ENCODE measurements at places on chromosomes 3 and 15. TPM values are rescaled to one million over a fixed set of nuclear protein-coding genes. Genes with fewer than 3 reads are reported as not detected.
A peak's percentile ranks its signal among the peaks of the same experiment; 100 is the strongest.

GRCh38 chr3:38595393-38595792 is 54.1 kb downstream of the SCN5A start:
- H3K4me3 ChIP-seq = no peak overlapping the region
- no peaks in the 10 kb centered on the region for H3K4me1 ChIP-seq
- no peaks in the 10 kb centered on the region for H3K36me3 ChIP-seq
- H3K27me3 ChIP-seq = peaks cover 43% of the 10 kb centered on the region
- no peak for DNase-seq

DNA sequence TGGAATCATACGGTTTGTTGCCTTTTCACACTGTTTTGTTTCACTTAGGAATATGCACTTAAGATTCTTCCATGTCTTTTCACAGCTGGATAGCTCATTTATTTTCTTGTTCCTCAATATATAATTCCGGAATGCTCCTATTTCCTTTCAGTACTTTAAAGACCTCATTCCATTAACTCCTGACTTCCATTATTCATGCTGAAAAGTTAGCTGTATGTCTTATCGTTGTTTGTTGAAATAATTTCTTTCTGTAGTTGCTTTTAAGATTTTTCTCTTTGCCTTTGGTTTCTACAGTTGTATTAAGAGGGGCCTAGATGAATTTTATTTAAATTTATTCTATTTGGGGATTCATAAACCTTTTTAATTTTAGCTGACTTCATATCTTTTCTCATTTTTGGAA is 122.2 kb downstream of the ANXA2 start:
- H3K27ac ChIP-seq = no peak overlapping the region
- no peaks in the 10 kb centered on the region for H3K36me3 ChIP-seq
- peaks cover 37% of the 10 kb centered on the region for H3K27me3 ChIP-seq
- no peak for DNase-seq

GRCh38 chr15:40754574-40754882 is 526 bp downstream of the RMDN3 start:
- no peaks in the 10 kb centered on the region for H3K27me3 ChIP-seq
- H3K27ac ChIP-seq = peak overlapping the region; percentile 48
- no peaks in the 10 kb centered on the region for H3K36me3 ChIP-seq
- no peak for DNase-seq
- peaks cover 18% of the 10 kb centered on the region for H3K4me1 ChIP-seq

GRCh38 chr15:75031848-75032247 is 8.5 kb downstream of the PPCDC start:
- peak overlapping the region; percentile 12 for H3K4me3 ChIP-seq
- no peak for DNase-seq
- H3K36me3 ChIP-seq = peaks cover 19% of the 10 kb centered on the region
- peak overlapping the region; percentile 85 for H3K27ac ChIP-seq
- peaks cover 33% of the 10 kb centered on the region for H3K4me1 ChIP-seq

GRCh38 chr15:93948726-93949125 is 282.6 kb upstream of the MCTP2 start:
- H3K36me3 ChIP-seq = no peaks in the 10 kb centered on the region
- H3K4me1 ChIP-seq = peaks cover 8% of the 10 kb centered on the region
- H3K27ac ChIP-seq = no peak overlapping the region

DNA sequence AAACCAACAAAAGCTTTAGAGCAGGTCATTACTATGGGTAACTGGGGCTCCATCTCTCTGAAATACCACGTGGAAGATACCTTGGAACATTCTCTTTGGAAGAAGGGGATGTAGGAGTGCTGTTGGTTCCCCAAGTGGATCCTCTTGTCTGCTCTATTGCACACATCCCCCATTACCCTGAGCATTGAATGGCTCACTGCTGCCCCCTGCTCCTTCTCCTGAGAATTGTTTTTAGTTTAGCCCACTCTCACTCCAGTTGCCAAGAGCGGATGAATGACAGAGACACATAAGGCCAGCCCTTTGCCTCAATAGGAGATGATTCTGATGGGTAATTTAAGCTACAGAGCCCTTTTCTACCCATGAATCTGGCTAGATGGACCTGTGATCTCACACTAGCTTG is 135.6 kb upstream of the SUCLG2 start:
- DNase-seq = no peak
- no peak overlapping the region for H3K27ac ChIP-seq

DNA sequence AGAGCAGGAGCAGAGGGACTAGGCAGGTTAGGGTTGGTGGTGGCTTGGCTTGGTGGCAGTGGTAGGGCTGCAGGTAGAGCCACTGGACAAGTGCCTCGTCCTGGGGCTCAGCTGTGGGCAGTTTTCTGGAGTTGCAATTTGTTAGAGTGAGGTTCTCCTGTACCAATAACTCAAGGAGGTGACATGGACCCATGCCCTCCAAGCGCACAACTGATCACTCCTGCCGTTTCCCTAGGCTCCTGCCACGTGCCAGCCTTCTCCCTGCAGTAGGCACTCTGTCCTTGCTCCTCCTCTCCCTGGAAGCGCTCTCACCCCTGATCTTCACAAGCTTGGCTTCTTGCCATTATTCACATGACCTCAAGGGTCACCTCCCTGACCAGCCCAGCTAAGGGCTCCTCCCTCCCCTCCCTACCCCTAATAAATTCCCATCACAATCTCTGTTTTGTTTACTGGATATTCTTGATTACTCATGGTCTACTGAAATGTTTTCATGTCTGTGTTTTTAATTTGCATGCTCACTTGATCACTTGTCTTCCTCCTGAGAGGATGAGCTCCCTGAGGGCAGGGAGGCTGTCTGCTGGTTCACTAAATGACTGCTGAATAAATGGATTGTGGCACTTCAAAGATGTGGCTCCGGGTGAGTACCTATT is 3.3 kb downstream of the WNT7A start:
- H3K27me3 ChIP-seq = peaks cover 86% of the 10 kb centered on the region
- H3K4me1 ChIP-seq = no peaks in the 10 kb centered on the region
- peak overlapping the region; percentile 15 for H3K4me3 ChIP-seq
- no peak for DNase-seq
- H3K36me3 ChIP-seq = peaks cover 4% of the 10 kb centered on the region

GRCh38 chr3:55631766-55632331 is 144.7 kb upstream of the WNT5A start:
- H3K36me3 ChIP-seq = no peaks in the 10 kb centered on the region
- no peak overlapping the region for H3K27ac ChIP-seq
- H3K27me3 ChIP-seq = peaks cover 29% of the 10 kb centered on the region
- no peak for DNase-seq

DNA sequence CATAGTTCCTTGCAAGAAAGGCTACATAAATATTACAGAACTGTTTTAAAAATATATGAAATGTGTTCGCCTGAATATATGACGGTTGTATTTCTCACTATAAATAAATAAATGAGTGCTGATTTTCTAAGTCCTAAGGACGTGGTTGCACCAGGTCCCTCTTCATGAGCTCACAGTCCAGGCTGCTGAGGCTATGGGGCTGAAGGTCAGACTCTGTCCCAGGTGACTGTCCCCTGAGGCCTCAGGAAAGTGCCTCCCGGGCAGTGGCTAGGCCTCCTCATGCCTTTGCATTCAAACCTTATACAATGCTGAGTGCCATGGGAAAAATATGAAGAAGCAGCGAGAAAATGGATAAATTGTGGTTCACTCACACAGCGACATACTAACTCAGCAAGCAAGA is 43.5 kb upstream of the SSR3 start:
- no peak for DNase-seq
- H3K4me1 ChIP-seq = peaks cover 14% of the 10 kb centered on the region
- H3K4me3 ChIP-seq = no peak overlapping the region
- no peak overlapping the region for H3K27ac ChIP-seq

- H3K4me3 ChIP-seq = no peak overlapping the region
- no peaks in the 10 kb centered on the region for H3K36me3 ChIP-seq
- DNase-seq = peak; percentile 40
Measured at GRCh38 chr15:98580572-98580971, 67.8 kb upstream of the IGF1R start.

DNA sequence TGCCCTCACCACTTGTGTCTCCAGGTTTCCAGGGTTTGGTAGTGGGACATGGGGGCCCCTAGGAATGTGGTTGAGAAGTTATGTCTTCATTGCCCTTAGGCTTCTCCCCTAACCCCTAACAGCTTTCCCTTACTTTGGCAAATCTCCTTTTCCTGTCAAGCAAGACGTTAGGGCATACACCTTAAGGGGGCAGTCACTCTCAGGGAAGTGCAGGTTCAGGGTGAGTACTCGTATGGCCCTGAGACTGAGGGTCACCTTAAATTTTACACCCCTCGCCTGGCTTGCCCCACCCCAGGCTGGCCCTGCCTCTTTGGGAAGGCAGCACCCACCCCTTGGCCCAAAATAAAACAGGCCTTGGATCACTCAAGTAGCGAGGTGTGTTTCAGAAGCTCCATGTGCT is 33.5 kb downstream of the POLR2M start:
- H3K27ac ChIP-seq = no peak overlapping the region
- H3K4me1 ChIP-seq = peaks cover 4% of the 10 kb centered on the region
- no peaks in the 10 kb centered on the region for H3K27me3 ChIP-seq
- no peaks in the 10 kb centered on the region for H3K36me3 ChIP-seq

DNA sequence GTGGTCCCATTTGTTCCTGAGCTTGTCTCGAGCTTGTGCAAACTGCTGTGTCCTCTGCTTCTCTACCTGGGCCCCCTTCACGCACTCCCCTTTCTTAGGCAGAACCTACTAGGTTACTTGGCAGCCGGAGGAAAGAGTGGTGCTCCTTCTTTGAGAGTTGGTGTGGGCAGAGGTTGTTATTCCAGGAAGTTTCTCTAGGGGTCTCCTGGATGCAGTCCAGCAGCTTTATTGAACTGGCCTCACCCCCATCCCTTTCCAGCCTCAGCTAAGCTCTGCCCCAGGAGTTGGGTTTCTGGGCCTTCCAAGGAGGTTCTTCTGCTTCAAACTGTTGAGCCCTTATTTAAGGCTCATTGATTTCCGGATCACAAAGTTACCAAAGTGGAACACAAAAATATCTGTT is 103.2 kb downstream of the C3orf70 start:
- H3K4me1 ChIP-seq = peaks cover 16% of the 10 kb centered on the region
- H3K27me3 ChIP-seq = no peaks in the 10 kb centered on the region
- H3K4me3 ChIP-seq = no peak overlapping the region
- DNase-seq = no peak
- peaks cover 57% of the 10 kb centered on the region for H3K36me3 ChIP-seq
- H3K27ac ChIP-seq = no peak overlapping the region

DNA sequence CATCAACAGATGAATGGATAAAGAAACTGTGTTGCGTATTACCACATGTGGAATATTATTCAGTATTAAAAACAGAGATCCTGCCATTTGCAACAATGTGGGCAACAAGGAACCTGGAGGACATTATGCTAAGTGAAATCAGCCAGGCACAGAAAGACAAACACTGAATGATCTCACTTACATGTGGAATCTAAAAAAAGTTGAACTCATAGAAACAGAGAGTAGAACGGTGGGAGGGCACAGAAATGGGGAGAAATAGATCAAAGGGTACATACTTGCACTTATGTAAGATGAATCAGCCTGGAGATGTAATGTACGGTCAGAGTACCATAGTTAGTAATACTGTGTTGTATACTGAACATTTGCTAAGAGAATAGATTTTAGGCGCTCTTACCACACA is 29.8 kb upstream of the MUC13 start:
- H3K4me3 ChIP-seq = no peak overlapping the region
- H3K36me3 ChIP-seq = no peaks in the 10 kb centered on the region
- no peaks in the 10 kb centered on the region for H3K27me3 ChIP-seq
- H3K4me1 ChIP-seq = peaks cover 8% of the 10 kb centered on the region

GRCh38 chr3:131705099-131705498 is 202.3 kb upstream of the MRPL3 start:
- H3K4me3 ChIP-seq = no peak overlapping the region
- H3K36me3 ChIP-seq = no peaks in the 10 kb centered on the region
- H3K27me3 ChIP-seq = peaks cover 14% of the 10 kb centered on the region
- no peak overlapping the region for H3K27ac ChIP-seq

GRCh38 chr3:16320711-16321110 is 55.7 kb downstream of the OXNAD1 start:
- no peaks in the 10 kb centered on the region for H3K4me1 ChIP-seq
- no peak overlapping the region for H3K4me3 ChIP-seq
- no peak for DNase-seq
- H3K27ac ChIP-seq = no peak overlapping the region
- H3K36me3 ChIP-seq = peaks cover 22% of the 10 kb centered on the region

DNA sequence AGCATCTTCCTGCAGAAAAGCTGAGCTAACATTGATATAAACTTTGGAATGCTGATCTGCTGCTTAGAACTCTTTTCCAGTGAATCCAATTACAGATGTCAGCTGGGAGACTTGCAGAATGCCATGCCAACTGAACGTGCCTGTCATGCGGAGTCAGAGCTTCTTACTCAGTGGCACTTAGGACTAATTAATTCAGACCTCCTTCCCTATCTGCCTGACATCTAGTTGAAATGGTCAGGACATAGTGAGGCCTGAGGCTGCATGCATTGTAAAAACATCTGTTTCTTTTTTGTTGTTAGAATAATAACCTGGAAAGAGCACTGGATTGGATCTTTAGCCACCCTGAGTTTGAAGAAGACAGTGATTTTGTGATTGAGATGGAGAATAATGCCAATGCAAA is 112.6 kb downstream of the USP13 start:
- peaks cover 30% of the 10 kb centered on the region for H3K36me3 ChIP-seq
- H3K4me1 ChIP-seq = no peaks in the 10 kb centered on the region
- no peak overlapping the region for H3K4me3 ChIP-seq
- no peaks in the 10 kb centered on the region for H3K27me3 ChIP-seq
- no peak for DNase-seq
- H3K27ac ChIP-seq = no peak overlapping the region

DNA sequence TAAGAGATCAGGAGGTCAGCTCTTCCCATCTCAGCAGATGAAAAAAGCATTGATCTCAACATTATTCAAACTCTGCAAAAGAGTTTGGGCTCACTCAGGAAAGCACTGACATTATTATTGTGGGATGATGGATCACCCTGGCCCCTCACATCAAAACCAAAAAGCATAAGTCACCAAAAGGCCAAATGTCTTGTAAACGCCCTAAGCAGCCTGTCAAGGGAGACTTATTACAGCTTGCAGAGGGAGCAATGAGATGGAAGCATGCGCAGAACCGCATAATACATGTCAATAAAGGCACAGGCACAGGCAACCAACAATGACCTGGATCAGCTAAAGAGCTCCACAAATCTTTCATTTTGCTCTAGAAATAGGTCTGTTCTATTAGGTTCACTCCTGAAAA is 4.6 kb downstream of the FSIP1 start:
- no peak overlapping the region for H3K27ac ChIP-seq
- no peak overlapping the region for H3K4me3 ChIP-seq
- H3K36me3 ChIP-seq = peaks cover 4% of the 10 kb centered on the region
- peaks cover 15% of the 10 kb centered on the region for H3K27me3 ChIP-seq
- peaks cover 18% of the 10 kb centered on the region for H3K4me1 ChIP-seq
- no peak for DNase-seq

DNA sequence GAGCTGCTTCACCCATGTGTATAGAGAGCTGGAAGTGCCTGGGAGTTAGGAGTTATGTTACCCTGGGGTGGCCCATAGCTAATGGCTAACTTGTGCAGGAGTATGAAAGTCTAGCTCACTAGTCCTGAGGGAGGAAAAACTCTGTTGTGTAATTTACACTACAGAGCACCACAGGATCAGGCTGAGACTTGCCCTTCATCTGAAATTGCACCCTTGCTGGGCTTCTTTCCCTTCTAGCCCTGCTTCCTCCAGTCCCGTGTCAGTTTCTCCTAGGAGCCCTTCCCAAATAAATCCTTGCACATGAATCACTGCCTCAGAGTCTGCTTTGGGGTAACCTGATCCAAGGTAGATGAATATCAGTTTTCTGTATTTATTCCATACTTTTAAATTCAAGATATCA is 40.0 kb downstream of the CTXND1 start:
- H3K4me1 ChIP-seq = no peaks in the 10 kb centered on the region
- H3K27ac ChIP-seq = no peak overlapping the region
- H3K36me3 ChIP-seq = no peaks in the 10 kb centered on the region
- DNase-seq = no peak
- H3K4me3 ChIP-seq = no peak overlapping the region

CYP8B1 gene
- total RNA-seq = not detected

ESYT3 gene
- 2.0 TPM for total RNA-seq

CSPG5 gene
- total RNA-seq = 2.1 TPM

ATP2B2 gene
- total RNA-seq = 0.76 TPM

GABRB3 gene
- total RNA-seq = 25.7 TPM
